ENCODE measurements at places on chromosomes 2 and 18.

GRCh38 chr2:38682008-38682575 is 16.2 kb downstream of the GALM start:
- no peak for DNase-seq

DNA sequence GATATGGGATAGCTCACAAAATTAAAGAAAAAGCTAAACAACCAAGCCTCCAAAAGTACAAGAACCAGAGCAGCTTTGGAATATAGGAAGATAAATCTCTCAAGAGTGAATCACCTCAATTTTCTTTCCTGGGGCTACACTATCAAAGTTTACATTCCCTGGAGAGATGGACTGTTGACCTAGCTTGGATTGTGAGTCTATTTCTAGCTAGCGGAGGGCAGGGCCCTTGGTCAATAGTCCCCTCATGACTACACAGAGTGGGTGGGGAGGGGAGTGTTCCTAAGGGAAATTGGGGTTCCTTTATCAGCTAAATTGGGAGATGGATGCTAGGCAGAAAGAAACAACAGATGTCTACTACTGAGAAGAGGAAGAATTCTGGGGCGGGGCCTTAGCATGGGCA is 29.9 kb upstream of the EIF2AK3 start:
- DNase-seq: no peak

DNA sequence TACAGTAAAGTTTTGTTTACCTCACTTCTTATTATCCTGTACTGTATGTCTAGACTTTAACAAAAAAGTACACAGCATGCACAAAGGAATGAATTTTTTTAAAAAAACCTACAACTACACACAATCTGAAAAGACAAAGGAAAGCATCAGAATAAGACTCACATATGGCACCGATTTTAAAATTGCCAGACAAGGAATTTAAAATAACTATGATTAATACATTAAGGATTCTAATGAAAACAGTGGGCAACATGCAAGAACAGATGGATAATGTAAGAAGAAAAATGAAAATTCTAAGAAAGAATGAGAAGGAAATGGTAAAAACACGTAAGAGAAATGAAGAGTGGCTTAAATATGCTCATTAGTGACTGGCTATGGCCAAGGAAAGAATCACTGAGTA is 638.2 kb downstream of the FBXO15 start:
- no peak for DNase-seq

DNA sequence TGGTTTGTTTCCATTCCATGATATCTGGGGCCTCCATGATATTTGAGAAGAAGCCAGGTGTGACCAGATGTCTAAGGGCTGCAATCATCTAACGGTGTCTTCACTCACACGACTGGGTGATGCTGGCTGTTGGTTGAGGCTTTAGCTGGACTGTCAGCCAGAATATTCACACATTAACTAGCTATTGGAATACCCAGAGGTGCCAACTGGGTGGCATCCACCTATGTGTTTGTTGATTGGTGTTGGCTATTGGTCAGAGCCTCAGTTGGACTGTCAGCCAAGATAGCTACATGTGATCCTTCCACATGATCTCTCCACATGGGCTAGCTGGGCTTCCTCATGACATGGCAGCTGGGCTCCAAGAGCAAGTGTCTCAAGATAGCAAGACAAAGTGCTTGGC is 117.4 kb downstream of the CDCA7 start:
- DNase-seq: no peak

- DNase-seq: no peak
These were observed 10.2 kb downstream of the C18orf32 start for GRCh38 chr18:49476664-49477411.

- DNase-seq: no peak
These were observed 62.6 kb downstream of the MARCO start for GRCh38 chr2:119004602-119005001.

DNA sequence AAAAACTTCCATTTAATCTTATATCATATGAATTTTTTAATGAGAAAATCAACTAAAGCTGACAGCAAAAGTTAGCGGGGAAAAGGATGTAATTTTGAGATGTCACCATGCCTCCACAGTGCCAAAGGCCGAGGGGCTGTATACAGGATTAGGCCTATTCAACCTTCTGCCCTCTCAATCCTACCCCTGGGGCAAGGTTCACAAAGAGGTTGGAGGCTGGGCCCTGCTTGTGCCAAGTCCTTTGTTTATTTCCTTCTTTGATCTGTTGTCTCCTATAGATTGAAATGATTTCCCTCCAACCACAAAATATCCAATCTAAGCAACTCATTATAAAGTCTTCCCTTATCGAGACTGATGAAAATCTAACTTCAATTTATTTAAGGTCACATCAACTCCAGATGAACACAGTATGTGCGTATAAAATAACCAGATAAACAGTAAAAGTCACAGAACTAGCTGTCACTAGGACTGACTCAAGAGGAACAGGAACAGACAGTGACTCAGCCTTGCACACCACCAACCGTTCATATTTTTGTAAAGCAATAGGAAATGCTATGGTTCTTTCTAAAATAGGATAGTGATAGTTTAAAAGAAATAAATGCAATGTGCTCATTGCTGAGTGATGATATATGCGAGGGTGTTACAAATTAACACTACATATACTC is 95.8 kb downstream of the SLC25A12 start:
- no peak for DNase-seq

DNA sequence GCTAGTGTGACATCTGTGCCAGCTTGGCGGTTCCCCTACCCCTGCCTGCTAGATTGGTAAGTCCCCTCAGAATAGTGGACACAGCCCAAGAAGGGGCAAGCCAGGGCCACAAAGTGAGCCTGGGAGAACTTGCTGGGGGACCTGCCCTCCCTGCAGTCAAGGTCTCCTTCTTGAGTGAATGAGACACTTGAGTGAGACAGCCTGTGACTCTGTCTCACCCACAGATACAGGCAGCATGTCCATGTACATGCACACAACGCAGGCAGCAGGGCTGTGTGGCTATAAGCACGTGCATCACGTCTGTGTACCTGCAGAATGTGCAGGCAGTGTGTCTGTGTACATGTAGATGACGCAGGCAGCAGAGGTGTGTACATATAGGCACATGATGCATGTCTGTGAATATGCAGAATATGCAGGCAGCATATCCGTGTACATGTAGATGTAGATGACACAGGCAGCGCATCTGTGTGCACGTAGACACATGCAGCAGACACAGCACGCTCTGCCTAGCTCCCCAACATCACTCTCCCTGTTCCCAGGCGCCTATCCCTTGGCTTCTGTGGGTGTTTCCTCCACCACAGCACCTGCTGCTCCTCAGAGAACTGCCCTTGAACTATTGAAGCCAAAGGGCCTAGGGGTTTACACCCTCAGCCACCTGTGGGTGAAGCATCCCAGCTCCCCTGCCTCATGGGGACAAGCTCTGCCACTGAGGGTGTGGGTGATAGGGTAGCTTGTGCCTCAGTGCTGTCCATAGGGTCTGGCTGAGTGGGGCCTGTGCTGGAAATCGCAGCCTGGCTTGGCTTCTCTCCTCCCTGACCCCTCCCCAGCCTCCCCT is 147.2 kb upstream of the TWIST2 start:
- DNase-seq: no peak

DNA sequence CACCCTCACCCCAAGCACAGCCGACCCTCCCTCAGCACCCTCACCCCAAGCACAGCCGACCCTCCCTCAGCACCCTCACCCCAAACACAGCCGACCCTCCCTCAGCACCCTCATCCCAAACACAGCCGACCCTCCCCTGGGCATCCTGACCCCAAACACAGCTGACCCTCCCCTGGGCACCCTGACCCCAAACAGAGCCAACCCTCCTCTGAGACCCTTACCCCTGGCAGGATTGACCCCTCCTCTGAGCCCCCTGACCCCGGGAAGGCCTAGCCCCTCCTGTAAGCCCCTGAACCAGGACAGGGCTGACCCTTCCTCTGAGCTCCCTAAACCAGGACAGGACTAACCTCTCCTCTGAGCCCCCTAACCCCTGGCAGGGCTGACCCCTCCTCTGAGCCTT is 84.4 kb upstream of the RAB6C start:
- no peak for DNase-seq

GRCh38 chr2:10469955-10470608 is 22.0 kb upstream of the ODC1 start:
- no peak for DNase-seq

DNA sequence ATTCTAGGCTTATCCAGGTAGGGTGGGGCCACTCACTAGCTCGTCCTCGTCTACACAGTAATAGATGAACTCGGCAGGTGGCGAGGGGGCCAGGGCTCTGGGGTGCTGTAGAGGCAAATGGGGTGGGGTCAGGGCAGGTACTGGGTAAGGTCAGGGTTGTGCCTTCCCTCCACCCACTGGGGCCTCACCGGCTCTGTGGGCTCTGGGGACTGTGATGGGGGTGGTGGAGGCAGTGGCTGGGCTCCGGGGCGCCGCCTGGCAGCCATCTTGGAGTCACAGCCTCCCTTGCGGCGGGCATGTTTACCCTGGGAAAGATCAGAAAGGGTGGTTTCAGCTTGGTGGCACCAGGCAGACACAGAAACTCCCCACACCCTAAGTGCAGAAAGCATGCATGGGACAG is 6.4 kb downstream of the MBD1 start:
- no peak for DNase-seq

DNA sequence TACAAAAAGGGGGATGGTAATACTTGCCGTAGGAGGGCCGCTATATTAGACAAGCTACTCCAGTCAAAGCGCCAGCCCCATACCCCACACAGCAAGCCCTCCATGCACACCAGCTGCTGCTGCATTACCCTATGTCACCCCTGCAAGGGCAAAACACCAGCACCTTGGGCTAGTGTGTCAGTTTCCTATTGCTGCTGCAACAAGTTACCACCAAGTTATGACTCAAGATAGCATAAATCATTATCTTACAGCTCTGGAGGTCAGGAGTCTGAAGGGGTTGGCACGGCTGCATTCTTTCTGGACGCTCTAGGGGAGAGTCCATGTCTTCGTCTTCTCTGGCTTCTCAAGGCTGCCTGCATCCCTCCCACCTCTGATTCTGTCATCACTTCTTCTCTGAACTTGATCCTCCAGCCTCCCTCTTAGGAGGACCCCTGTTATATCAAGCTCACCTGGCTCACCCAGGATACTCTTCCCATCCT is 88.6 kb upstream of the ACAA2 start:
- DNase-seq: no peak

GRCh38 chr2:15938803-15939555 is 1.4 kb upstream of the MYCN start:
- DNase-seq: no peak

DNA sequence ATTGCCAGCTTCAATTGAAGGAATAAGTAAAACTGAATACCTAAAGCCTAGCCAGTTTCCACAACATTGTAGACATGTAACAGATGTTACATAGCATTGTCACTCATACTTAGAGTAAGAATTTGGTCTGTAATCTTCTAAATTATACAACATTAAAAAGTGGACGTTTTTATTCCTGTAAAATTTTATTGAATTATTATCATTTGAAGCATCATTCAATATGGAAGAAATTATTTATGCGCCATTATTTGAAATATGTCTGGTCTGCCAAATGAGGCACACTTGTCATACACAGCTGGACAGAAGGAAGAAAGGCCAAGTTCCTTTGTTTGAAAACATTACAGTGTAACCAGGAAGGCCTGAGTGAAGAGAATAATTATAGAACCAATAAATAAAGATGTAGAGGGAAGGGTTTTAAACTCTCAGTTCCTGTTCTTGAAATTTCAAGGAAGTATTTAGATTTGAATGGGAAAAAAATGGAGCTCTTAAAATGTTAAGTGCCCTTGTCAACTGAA is 575.5 kb downstream of the LRRTM4 start:
- DNase-seq: no peak

DNA sequence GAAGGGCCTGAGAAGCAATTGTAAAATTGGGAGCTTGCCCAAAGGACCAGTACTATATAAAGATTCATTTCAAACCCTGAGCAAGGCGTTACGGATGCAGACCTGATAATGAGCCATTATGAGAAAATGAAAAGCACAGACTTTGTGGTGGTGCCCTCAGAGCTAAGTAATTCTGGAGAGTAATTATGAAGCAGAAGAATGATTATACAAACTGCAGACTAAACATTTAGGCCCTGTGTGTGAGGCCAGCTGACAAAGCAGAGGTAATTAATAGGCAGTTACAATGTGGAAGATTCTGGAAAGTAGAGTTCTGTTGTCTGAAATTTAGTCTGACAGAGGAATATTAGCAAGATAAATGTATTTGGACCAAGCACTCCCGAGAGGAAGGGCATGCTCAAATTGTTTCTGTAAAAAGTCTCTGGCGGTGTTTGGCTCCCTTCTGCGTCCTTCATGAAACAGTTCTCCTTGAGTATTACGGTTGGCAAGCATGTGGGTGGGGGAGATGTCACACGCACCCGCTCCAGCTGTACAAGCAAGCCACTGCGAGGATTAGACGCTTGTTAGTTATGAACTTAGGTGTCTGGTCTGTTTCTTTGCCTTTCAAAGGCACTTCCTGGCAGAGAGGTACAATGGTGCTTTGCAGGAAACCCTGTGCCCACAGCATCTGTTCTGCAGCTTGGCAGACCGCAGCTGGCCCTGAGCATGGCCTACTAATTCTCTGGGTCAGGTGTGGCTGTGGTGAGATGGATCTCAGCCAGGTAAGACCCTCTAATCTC is 45.5 kb downstream of the CDC42EP3 start:
- DNase-seq: peak; percentile 59

GRCh38 chr2:160751021-160751420 is 257.4 kb upstream of the RBMS1 start:
- DNase-seq: no peak

DNA sequence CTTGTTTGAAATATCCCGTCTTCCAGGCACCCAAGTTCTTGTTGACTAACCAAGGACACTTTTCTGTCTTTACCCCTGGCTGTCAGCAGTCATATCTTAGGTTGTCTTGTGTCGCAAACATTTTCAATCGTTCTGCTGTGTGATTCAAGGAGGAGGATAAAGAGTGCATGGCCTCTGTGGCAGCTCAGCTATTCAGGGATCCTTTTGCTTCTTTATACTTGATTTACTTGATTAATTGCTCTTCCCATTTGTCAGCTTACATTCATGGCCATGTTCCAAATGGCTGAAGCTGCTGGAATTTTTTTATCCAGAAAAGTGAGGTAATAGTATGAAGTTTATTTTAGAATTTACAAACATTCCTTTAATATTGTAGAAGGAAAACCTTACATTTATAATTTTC is 97.3 kb upstream of the FZD5 start:
- DNase-seq: no peak

GRCh38 chr18:8081872-8082553 is 514.9 kb downstream of the PTPRM start:
- DNase-seq: no peak

DNA sequence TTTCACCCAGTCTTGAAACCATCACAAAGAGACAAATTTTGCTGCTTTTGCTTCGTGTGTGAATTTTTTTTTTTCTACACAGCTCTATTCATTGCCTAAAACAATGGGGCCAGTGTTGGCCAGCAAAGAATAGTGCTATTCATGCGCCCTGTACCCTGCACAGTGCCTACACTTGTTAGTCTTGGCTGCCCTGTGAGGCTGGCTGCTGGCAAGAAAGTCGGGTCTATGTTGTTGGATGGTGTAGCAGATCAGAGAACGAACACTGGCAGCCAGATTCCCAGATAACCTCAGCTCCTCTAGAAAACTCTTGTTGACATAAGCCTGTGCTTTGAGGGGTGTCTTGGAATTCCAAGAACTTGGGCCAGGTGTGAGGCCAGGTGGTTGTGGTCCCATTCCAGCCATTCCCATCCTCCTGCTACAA is 455.7 kb upstream of the TCF4 start:
- DNase-seq: no peak

GRCh38 chr2:22880161-22880560 is 504.8 kb upstream of the KLHL29 start:
- no peak for DNase-seq

- DNase-seq: no peak
These were observed 71.1 kb upstream of the SNTG2 start for GRCh38 chr2:879540-879939.
